ENCODE measurements at places on chromosomes 7 and 10.

DNA sequence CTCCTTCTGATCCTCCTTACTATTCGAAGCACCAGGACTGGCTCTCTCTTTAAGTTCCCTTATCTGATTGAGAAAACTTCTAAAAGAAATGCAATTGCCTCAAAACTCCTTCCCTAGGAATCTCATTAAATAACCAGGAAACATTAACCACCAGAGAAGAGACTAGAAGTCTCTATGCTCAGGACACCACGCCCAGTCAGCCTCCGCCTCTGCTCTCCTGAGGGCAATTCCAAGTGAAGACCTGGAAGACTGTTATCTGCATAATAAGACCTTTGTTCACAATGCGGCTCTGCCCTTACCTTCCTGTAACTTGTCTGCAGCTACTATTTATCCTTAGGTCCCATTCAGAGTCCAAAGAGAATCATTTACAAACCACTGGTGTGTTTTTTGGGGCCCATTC is 78.8 kb downstream of the ELMO1 start:
- no peak for DNase-seq

DNA sequence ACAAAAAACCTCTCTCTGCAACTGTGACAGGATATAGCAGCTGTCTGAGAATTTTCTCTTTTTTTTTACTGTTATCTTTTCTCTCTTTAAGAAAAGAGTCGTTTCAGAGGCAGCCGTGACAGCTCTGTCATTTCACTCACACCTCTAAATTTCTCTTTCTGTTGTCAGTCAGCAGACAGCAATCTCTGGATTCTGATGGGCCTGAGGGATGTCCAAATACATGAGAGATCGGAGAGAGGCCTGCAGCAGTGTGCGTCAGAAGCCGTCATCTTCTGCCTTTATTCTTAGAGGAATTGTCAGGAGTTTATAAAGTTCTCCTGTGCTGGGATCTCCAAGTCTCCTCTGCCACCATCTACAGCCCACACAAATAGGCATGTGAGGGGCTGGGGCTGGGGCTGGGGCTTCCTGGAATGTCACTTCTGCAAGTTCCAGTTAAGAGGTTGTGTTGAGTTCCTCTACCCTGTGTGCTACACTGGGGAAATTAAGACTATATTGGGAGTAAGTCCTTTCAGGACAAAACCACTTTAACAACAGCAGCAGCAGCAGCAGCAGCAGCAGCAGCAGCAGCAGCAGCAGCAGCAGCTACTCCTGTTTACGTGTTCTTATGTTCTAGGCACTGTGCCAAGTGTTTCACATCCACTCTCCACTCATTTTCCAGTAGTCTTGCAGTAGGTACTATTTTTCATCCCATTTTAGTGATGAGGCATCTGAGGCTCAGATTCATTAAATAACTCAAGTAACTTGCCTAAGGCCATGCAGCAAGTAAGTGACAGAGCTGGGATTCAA is 541.3 kb downstream of the LRMDA start:
- DNase-seq = no peak

DNA sequence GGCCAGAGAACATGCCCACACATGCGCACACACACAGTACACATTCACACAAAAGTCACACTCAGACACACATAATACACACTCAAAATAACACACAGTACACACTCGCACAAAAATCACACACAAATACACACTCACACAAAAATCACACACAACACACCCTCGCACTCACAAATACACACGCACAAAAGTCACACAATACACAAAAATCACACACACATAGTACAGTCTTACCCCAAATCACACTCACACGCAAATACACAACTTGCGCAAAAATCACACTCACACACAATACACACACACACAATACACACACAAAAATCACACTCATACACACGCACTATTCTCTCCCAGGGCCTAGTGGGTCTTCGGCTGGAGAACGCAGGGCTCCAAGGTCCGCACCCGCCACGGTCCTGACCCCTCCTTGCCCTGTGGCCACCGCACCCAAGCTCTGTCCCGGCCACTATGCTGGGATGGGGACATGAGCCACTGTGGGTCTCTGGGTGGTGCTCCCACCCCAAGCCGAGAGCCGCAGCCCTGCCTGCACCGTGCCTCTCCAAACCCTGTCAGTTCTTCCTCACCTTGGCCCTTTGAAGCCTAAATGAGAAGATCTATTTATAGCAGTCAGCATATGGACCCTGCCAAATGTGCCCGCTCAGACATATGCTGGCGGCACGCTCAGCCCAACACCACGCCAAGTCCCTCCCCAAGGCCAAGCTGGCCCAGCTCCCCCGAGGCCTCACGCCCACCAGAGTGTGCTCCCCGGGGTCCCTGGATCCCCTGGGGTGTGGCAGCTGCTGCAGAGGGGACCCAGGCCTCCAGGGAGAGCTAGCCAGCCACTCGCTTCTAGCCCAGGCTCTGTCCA is 55.9 kb downstream of the ELFN1 start:
- DNase-seq = no peak

DNA sequence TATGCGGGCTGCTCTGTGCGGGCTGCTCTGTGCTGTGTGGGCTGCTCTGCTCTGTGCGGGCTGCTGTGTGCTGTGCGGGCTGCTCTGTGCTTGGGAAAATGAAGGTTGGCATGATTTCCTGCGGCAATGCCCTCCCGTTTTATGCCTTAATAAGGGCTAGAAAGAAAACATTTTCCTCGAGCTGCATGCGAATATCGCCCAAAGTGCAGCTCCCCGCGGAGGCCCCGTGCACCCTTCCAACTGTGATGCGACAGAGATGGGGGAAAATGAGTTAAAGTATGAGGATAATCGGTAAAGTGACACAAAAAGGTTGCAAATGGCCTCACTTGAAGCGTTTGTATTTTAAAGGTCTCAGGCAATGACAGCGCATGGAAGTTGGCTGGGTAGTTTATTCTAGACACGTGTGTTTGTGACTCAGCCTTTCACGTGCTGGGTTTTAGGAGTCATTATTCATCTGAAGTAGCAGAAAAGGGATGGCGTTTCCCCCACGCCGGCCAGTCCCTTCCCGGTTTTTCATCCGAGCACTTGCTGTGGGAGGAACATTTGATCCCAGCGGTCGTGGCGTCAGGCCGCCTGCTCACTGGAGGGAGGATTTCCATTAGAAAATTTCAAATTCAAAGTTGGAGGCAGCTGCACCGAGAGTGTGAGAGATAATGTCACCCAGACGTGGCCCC is 220.7 kb downstream of the ADARB2 start:
- no peak for DNase-seq

GRCh38 chr10:122253605-122254004 is 17.5 kb upstream of the BTBD16 start:
- DNase-seq = no peak

DNA sequence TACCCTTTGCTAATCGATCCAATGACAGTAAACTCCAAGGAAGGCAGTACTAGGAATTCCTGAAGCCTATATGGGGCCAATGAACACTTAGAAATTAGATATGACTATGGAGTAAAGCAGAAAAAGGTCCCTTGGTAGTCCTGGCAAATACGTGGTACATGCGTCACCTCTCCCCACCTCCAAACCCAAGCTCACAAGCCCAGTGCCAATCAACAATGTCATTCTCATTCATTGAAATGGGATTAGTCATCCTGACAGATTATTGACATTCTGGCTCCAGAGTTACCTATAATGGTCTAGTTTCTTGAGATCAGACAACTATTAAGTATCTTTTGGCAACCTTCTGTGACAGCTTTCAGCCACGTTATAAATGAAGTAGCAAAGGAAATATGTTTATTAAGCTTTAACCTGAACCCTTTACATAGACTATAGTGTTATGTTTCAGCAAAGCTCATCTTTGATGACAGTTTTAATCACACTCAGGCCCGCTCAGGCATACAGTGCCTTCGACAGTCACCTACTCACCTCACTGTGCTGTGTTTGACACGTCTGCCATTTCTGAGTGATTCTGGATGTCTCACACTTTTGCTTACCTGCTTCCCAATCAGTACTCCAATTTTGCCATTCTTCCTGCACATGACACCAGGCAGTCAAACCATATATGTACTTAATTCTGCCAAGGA is 69.6 kb upstream of the ADO start:
- DNase-seq = no peak

DNA sequence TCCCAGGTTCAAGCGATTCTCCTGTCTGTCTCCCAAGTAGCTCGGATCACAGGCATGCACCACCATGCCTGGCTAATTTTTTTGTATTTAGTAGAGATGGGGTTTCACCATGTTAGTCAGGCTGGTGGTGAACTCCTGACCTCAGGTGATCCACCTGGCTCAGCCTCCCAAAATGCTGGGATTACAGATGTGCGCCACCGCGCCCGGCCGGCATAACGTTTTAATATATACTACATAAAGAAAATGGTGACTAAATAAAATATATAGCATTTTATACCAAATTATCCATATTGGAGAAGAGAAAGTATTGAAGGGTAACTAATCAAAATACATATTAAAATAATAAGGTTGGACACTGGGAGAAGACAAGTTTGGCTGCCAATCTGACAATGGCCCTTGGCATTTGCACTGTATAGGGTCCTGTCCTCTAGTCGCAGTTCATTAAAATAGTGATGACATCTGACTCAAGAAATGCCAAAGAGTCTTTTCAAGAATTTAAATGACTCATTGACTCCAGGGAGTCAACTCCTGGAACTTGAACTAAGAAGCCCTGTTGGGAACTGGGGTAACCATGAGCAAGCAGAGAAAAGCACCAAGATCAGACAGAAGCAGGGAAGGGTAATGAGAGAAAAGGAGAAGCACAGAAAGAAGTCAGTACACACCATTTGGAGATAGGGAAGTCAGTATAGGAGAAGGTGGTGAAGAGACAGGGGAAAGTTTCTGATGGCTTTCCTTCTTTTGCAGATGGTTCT is 91.1 kb downstream of the CH25H start:
- DNase-seq = no peak

DNA sequence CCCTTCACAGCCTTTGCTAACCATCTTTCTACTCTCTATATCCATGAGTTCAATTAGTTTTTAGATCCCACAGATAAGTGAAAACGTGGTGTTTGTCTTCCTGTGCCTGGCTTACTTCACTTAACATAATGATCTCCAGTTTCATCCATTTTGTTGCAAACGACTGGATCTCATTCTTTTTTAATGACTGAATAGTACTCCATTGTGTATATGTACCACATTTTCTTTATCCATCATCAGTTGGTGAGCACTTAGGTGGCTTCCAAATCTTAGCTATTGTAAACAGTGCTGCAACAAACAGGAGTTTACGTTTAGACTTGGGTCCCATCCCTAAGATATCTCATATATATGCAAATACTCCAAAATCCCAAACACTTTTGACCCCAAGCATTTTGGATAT is 9.1 kb downstream of the CDC123 start:
- DNase-seq = no peak

DNA sequence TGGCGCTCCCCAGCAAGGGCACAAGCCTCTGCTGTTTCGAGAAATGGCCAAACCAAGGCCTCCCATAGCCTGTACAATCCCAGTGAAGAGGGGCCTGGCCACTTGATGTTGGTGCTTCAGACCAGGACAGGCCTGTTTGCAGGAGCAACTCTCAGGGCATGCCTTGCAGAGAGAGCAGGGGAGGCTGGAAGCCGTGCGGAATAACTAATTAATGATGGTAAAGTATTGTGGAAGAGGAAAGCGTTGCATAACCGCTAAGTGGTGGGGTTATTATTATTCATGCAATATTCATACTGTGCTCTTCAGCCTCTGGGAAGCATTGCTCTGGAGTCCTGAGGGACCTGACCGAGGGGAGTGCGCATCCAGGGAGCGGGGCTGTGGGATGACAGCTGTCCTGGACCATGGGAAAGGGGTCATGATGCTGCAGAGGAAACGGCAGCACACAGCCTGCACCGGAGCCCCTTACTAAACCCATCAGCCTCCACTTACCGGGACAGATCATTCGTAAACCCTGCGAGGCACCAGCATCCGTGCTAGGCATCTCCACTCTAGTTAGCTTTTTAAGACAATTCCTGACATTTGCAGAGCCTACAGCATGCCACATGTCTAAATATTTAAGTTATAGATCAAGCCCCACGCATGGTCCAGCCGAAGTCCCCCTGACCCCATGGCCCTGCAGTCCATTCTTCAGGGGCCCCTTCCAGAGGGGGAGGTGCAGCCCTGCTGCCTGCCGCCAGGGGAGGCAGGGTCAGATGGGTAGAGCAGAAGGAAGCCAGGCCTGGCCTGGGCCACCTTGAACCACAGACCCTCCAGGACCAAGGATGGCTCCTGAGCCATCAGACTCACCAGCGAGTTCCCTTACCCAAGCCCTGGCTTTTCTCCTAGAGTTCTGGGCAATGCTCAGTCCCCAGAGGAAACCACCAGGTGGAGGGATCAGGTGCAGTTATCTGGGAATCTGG is 11.6 kb downstream of the TMEM273 start:
- no peak for DNase-seq

GRCh38 chr7:96657347-96658021 is 52.2 kb downstream of the SEM1 start:
- DNase-seq = no peak

DNA sequence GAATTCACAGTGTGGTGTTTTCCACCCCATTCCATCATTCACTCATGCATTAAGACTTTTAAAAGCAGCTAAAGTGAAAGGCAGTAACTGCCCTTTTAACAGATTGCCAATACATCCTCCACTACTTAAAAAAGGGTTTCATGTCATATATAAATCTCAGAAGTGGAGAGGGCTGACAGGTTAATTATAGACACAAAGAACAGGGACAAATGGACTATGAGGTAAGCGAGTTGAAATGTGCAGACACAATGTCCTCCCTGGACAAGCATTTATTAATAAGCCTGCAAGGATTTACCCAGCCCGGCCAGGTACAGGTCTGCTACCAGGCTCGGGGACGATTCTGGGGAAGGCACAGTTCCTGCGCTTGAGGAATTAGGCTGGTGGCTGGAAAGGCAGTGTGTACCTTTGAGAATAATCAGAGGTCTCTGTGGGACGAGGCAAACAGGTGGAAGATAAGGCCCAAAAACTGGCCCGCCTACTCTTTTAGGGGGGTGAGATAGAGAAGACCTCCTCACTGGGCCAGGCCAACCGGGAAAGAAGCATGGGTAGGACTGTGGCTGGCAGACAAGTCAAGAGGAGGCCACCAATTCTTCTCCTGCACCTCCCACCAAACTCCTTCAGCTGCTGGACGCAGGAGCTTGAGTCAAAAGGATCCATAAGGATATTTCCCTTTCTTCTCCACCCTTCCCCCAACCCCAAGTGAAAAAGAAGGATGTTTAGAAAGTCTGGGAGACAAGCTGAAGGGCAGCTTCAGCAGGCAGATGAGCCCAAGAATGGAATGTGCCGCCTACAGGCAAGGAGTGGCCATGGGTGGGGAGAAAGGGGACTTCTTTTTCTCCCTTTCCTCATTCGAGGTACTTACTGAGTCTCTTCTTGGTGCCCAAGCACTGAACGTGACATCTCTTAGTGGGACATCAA is 1.5 kb downstream of the PDLIM1 start:
- DNase-seq = no peak

GRCh38 chr7:142711746-142712616 is 37.3 kb upstream of the PRSS1 start:
- DNase-seq = peak; percentile 22

GRCh38 chr10:116732573-116732972 is 9.8 kb downstream of the HSPA12A start:
- DNase-seq = no peak
